ENCODE measurements at places on chromosomes 6 and 20.

- DNase-seq, result no peak
Observed at GRCh38 chr20:43653966-43654365, 12.9 kb upstream of the MYBL2 start.

DNA sequence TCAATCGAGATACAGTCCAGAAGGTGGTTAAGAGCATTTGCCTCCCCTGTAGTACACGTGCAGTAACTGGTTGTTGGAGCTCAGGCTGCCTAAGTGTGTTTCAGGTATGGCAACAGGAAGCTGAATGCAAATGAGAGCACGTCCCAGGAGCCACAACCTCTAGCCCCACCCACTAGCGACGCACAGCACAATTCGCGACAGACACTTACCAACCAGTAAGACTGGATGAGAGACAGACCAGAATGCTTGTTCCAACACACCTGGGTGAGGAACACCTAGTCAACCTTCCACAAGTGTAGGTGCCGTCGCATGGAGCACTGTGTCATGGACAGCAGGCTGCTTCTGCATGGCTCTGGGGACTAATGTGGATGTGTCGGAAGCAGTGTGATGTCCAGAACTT lies 7.2 kb upstream of the SERPINB1 start:
- peak; percentile 40 for DNase-seq

- DNase-seq, result no peak
Observed at GRCh38 chr6:52571099-52571755, 5.6 kb downstream of the TRAM2 start.

GRCh38 chr6:14488180-14488579 lies 370.6 kb downstream of the CD83 start:
- DNase-seq, result no peak

DNA sequence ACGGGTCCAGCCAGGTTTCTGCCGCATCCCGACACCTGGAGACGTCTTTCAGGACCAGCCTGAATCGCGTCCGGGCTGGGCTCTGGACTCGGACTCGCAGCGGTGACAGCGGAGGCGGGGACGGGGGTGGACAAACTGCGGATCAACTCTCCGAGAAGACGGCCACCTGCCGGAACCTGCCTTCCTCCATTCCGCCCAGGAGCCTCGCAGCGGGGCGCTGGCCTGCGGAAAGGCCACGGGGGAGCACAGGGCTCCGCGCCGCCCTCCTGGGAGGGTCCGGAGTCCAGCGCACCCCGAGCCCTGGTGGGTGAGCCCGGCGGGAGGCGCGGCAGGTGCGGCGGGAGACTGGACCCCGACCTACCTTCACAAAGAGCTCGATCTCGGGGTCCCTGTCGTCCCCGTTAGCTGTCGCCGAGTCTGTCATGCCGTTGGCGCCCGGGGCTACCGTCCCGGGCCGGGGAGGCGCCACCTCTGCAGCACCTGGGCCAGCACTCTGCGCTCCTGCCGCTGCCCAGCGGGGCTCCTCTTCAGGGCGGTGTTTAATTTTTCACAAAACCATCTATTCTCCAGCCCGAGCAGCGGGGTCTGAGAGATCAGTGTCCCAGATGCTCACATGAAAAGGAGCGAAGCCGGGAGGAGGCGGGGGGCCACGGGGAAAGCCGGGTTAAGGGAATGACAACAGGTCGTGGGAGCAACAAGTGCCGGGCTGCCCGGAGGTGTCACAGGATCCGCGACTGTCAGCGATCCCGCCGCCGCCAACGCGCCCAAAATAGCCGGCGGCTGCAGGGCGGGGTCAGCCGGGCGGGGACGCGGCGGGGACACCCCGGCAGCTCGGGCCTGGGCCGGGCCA lies at the start of gene CLIC5:
Gene CLIC5 (minus strand): TSS at position 742 of the 850 bp plus-strand sequence. CDS start 318 bp downstream, at position 424.
- DNase-seq, result no peak

- no peak for DNase-seq
Observed at GRCh38 chr6:130602151-130602770, 224.9 kb upstream of the SMLR1 start.

DNA sequence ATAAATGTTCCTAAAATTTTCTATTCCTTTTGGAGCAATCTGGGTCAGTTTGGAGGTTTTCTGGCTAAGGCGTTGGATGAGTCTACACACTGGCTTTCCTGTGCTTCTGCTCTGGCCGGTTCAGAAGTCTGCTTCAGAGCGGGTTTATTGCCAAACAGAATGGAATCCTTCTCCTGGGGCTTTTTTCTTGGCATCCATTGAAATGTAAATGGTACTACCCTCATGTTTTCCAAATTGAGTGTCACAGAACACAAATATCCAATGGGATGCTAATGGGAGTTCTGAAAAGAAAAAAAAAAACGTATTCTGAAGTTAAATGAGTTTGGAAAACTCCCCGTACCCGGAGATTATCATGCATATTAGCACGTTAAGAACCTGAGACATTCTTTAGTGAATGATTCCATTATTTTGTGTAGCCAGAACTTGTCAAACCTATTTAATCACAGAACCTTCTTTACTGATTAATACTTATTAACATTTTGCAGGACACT lies 930.3 kb downstream of the QKI start:
- no peak for DNase-seq

- no peak for DNase-seq
Observed at GRCh38 chr6:169190144-169190584, 63.5 kb downstream of the THBS2 start.

DNA sequence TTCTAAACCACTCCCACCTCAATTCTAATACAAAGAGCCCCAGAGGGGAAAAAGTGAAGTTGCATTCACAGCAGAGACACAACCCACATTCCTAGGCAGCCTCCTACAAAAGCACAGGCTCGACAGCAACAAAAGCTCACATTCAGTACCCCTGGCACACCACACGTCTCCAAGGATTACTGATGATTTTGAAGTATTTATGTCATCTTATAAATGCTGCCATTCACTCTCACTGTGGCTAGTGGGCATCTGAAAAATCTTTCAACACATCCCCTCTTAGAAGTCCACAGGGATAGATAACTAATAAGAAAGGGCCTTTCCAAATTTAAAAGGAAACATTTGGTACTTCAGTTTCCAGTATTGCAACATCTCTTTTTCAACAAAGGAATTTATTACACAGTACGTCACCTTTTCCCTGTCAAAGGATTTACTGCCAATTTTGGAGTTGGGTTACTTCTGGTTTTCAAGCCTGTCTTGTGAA lies 146.7 kb downstream of the TASP1 start:
- DNase-seq, result no peak

- DNase-seq, result peak; percentile 60
Observed at GRCh38 chr20:51541189-51542032, 1.1 kb downstream of the NFATC2 start.

- DNase-seq, result no peak
Observed at GRCh38 chr6:56688521-56688920, 45.8 kb upstream of the DST start.

GRCh38 chr6:136795386-136795785 lies 3.1 kb upstream of the MAP3K5 start:
- no peak for DNase-seq
